ENCODE measurements at places on chromosomes 3 and 15. TPM values are rescaled to one million over a fixed set of nuclear protein-coding genes. Genes with fewer than 3 reads are reported as not detected.
A peak's percentile ranks its signal among the peaks of the same experiment; 100 is the strongest.

DNA sequence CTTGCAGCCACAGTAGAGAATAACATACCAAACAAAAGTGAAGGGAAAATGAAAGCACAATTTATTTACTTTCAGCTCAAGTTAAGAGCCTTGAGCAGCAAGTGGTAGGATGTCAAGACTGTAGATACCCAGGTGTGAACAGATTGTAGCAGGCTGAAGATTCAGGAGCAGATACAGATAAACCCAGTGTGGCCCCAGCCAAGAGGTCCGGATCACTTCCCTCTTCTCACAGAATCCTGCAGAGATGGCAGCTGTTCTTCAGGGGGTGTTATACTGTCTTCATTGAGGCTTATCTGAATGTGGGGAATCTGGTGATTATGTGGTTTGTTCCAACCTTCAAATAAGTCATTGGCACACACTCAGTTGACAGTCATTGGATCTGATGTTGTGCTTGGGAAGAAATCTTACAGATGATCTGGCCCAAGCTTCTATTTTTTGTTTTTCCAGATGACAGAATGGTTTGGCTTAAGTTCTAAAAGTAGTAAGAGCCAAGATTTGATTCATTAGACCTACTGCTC, 2.2 kb downstream of the STARD9 start:
- peak; percentile 92 for DNase-seq

GRCh38 chr3:13411186-13411860, 8.8 kb downstream of the NUP210 start:
- no peak for DNase-seq

DNA sequence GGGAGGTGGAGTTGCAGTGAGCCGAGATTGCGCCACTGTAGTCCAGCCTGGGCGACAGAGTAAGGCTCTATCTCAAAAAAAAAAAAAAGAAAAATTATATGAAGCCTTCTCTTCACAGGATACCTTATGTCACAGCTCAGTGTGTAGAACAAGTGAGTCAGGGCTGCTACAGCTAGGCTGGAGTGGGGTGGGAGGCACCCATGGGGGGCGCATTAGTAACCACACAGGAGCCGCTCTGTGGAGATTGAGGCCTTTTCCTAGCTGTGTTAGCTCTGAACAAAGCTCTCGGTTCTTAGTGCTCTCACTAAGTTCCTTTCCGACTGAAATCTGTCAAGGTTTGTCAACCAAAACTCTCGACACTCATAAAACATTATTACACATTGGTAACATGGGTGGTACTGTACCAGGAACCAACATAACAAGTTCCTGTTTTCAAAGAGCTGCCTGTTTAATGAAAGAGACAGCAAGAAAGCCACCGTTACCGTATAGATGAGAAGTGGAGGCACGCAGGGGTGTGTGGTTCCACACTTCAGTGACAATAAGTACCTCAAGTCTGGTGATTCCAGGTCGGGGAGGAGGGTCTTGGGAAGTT, 4.5 kb downstream of the LRRC31 start:
- DNase-seq = no peak

DNA sequence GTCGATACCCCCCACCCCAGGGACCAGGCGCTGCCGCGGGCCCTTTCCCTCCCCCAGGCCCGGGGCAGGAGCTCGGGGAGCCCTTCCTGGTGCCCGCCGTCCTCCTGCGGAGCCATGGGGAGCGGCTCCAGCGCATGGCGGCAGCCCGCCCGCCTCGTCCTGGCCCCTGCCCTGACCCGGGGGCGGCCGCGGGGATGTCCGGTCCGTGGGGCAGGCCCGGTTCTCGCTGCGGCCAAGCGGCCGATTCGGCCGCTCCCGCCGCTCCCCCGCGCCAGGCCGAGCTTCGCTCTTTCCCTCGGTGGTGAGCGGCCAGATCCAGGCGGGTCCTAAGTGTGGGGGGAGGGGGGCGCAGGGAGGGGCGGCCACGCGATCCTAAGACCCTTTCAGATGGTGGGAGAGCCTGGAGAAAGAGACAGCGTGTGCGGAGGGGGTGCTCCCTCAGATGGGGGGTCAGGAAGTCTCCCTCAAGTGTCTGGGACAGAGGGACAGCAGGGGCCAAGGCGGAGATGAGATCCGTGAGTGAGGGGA, 1.3 kb downstream of the NEIL1 start:
- DNase-seq = peak; percentile 27

- peak; percentile 53 for DNase-seq
Measured at GRCh38 chr3:184874709-184875644, 63.0 kb downstream of the VPS8 start.

DNA sequence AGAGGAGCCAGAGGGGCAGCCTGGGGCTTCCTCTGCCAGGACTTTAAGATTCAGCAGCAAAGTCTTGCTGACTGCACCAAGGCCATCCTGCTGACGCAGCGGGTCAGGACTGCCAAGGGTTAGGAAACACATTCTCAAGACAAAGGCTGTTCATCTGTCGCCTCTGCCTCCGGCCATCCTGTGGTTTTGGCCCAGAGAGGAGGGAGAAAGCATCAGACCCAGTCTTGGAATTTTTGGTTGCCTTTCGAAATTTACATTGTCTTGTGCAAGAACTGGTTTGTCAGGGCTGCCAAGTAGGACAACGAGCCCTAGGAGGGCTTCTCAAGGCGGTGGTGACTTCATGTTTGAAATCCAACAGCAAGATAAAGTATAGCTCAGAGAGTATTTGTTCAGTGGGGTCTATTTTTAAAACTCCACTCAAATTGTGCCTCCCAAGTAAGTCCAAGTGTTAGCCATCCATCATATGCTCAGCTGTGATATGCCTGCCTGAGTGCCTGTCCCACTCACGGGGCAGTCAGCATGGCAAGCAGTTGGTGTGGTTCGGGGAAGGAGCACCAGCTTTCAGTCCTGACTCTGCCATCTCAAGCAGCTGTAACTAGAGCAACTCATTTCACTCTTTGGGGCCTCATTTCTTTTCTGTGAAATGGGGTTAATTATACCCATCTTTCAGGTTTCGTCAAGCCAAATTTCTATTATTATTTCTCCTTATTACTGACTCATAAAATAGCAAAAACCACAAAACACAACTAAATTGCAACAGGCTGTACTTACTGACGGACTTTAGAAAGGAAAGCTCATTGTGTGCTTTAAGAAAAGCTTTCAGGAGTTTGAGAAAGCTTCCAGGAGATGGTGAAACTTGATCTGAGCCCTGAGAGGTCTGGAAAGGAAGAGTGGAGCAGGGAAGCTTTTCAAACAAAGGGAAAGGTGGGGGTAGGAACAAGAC, 42.4 kb upstream of the RHO start:
- DNase-seq = peak; percentile 84

DNA sequence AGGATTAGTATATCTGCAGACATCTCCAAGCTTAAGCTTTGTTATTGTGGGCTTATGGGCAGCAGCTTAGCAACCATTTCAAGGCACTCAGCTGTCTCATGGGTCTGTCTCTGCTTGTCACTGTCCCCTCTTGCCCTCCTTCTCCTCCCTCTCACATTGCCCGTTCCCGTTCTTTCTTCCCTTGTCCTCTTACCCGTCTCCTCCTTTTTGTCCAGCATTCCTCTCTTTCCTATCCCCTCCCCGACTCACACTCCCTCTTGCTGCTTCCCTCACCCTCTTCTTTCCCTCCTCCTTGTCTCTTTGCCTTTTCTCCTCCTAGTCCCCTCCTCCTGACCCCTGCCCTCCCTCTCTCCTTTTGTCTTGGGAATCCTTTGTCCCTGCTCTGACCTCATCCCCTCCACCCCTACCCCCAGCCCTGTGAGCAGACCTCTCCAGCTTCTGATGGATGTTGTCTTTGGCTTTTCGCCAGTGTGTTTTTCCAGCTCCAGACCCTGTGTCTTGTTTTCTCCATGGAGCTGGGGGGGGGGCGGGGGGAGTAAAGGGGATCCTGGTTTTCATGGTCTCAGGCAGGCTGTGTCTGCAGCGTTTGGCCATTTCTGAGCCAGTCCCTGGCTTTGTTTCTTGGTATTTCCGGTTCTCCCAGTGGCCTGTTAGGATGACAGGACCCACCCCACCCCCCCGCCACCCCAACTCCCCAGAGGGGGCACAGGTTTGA, 47.9 kb upstream of the TRAK1 start:
- DNase-seq = peak; percentile 86

GRCh38 chr3:61789861-61790260, 228.5 kb downstream of the PTPRG start:
- DNase-seq = no peak

DNA sequence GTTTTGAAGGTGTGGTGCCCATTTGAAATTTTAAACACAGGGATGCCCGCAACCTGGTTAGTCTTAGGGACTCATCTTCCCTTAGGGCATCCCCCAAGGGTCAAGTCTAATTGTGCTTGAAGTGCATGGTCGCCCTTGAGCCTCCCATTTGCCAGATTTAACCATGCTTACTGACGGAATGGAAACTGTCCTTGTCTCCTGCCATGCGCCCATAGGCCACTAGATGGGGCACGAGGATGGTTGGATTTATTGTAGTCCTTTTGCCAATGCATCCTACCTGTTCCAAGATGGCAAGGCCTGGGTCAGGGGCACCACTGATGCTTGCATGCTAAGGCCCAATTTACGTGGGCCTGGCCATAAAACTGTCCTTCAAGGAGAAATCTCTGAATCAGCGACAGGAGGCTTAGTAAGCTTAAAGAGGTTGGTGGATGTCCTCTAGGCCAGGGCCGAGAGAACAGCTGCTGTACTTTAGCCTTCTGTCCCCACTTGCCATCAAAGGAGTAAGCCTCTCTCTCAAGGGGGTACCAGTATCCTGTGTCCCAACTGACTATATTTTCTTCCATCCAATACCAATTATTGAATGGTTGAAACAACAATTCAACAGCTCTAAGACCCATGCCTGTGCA, 355.4 kb downstream of the OTOL1 start:
- DNase-seq = peak; percentile 43

DNA sequence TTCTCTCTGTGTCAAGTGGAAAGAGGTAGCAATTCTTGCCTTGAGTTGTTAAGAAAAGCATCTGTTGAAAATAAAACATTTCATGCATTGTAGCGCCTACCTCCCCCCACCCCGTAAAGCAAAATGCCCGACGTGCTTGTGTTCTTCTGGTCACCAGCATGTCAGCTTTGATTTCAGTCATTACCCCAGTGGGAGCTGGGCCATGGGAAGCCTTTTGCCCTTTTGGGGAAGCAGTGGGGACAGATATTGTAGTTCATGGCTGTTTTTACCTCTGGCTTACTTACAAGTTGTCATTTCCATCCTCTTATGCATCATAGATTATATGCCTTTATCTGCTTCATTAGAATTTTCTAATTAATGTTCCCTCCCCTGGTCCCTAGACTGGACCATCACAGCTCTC, 328.7 kb downstream of the RYR3 start:
- DNase-seq = no peak

GRCh38 chr15:66780172-66780972, 78.3 kb downstream of the SMAD6 start:
- no peak for DNase-seq

DNA sequence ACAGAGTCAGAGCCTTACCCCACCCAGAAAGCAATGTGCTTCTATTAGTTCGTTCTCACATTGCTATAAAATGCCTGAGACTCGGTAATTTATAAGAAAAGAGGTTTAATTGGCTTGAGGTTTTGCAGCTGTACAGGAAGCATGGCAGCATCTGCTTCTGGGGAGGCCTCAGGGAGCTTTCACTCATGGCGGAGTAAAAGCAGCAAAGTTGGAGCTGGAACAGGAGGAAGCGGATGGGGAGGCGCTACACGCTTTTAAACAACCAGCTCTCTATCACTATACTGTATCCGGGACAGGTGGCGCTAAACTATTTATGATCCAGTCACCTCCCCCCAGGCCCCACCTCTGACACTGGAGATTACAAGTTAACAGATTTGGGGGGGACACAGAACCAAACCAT, 176.3 kb upstream of the BHLHE40 start:
- no peak for DNase-seq

GRCh38 chr3:25823314-25823713, 33.4 kb downstream of the OXSM start:
- no peak for DNase-seq

GRCh38 chr3:115239717-115240116, 92.6 kb upstream of the ZBTB20 start:
- peak; percentile 17 for DNase-seq

DNA sequence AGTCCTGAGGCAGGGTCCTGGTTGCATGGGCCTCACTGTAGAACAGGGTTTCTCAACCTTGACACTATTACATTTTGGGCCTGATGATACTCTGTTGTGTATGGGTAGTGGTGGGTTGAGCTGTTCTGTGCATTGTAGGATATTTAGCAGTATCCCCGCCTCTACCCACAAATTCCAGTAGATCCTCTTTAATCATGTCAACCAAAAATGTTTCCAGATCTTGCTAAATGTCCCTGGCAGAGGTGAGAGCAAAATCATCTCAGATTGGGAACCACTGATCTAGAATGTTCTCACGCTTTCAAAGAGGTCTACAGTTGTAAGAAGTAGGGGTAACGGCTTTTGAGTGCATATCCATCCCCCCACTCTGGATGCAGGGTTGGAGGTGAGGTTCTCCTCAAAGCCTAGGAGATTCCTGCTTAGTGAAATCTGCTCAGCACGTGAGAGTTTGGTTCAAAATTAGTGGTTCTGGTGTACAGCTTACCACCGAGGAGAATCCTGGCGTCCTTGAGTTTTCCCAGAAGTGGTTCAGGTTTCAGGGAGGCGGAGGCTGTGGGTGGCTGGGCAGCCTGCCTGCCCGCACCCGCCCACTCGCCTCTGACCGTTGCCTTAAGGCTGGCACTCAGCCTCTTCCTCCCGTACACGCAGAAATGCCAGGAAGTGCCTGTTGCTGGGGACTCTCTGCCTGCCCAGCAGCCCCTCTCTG, 5.3 kb downstream of the ACVR2B start:
- DNase-seq = peak; percentile 61

DNA sequence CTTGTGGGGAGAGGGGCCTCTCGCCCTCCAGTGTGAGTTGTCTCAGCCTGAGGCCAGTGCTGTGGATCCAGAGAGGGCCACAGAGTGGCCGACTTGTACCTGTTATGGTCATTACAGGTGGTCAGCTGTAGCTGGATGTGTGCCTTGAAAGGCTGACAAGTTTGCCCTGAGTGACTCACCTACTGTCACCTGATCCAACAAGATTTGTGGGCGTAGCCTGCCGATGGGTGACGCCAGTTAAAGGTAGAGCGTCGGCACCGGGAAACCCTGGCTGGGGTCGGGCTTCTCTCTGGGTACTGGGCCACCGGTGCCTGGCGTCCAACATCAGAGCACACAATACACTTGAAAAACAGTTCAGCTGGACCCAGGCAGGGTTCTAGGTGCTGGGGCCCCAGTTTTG, 2.8 kb upstream of the ISG20 start:
- DNase-seq = no peak

- no peak for DNase-seq
Measured at GRCh38 chr3:114216186-114216970, 21.0 kb downstream of the ZNF80 start.

DNA sequence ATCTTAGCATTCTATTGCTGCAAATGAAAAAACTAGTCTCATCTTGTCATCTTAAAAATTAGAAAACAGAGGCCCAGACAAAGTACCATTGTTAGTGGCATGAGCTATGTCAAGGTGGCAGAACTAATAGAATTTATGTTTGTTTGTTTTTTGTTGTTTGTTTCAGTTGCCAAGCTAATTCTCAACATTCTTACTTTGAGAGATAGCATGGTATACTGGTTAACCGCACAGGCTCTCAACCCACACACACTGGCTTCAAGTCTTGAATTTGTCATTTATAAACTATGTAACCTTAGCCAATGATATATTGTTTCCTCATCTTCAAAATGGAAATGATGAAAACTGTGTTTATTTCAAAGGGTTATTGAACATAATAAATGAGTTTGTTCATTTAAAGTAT, 367.6 kb upstream of the PLSCR5 start:
- no peak for DNase-seq

GRCh38 chr3:24594161-24594560, 99.5 kb upstream of the THRB start:
- no peak for DNase-seq

Gene ELL3
- polyA plus RNA-seq = 4.2 TPM

Gene GHSR
- polyA plus RNA-seq = not detected

Gene ERICH6
- polyA plus RNA-seq = not detected

Gene GOLGA6L24
- not detected for polyA plus RNA-seq

Gene CHCHD4
- polyA plus RNA-seq = 14.0 TPM

Gene TMOD3
- 12.4 TPM for polyA plus RNA-seq

Gene COL6A5
- 1.5 TPM for polyA plus RNA-seq
